ENCODE measurements at places on chromosomes 1 and 21. TPM values are rescaled to one million over a fixed set of nuclear protein-coding genes. Genes with fewer than 3 reads are reported as not detected.

The FCGR3B gene
- not detected for total RNA-seq

The EXTL1 gene
- total RNA-seq, result not detected

The PLA2G4A gene
- 13.0 TPM for total RNA-seq

The C2CD4D gene
- not detected for total RNA-seq

The APP gene
- 808 TPM for total RNA-seq

The KCNN3 gene
- not detected for total RNA-seq

The CAMK2N1 gene
- total RNA-seq, result 20.1 TPM

- no peak for DNase-seq
Observed at GRCh38 chr1:33336580-33336979, 15.7 kb upstream of the A3GALT2 start.

DNA sequence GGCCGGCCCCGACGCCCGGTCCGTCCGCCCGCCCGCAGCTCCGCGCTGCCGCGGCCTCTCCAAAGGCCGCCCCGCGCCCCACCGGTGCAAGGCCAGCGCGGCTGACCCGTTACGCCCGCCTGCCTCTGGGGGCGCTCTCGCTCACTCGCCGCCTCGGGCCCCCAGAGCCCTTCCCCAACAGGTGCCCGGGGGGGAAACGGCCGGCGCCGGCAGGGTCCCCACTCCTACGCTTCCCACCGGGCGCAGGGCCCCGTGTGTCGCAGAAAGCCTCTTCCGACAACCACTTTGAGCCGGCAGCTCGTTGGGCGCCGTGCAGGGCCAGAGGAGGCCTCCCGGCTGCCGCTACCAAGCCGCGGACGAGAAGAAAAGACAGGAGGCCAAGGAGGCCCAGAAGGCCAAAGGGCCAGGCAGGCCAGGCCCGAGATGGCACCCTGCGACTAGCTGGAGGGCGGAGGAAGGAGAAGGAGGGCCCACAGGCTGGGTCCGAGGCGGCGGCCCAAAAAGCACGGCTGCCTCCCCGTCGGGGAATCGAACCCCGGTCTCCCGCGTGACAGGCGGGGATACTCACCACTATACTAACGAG, 64.9 kb upstream of the FCGR2A start:
- peak; percentile 87 for DNase-seq

DNA sequence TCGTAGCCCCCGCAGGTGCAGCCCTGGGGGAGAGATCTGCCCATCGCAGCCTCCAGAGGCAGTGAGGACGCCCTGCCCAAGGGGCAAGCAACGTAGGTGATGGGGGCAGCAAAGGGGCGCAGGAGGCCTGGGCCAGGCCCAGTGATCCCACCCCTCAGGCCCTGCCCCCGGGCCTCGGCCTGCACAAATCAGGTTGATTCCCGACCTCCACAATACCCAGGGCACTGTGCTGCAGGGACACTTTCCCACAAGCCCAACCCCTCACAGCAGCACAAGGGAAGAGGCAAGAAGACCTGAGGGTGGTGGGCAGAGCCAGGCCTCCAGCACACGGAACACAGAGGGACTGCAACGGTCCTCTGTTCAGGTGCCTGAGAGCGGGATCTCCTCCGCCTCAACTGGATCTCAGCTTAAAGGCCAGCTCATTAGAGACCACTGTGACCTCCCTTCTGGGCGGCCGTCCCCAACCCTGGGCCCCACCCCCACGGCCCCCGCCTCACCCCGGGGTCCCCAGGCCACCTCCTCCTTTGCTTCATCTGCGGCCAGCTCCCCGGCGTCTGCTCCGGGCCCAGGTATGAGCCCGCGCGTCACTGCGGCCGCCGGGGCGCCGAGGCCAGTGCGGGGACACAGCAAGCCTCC, 812 bp upstream of the ARF1 start:
- DNase-seq, result no peak

- DNase-seq, result no peak
Observed at GRCh38 chr1:91844862-91845528, 41.0 kb downstream of the TGFBR3 start.

DNA sequence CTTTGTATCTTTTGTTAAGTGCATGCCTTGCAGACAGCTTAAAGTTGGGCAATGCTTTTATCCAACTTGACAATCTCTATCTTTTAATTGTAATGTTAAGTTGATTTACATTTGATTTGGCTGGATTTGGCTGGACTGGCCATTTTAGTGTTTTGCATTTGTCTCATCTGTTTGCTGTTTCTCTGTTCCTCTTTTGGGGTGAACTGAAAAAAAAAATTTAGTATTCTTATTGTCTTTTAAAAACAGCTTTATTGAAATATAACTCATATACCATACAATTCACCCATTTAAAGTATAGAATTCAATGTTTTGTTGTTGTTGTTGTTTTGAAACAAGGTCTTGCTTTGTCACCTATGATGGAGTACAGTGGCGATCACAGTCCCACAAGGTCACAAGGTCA, 34.4 kb downstream of the DIPK1A start:
- DNase-seq, result no peak

DNA sequence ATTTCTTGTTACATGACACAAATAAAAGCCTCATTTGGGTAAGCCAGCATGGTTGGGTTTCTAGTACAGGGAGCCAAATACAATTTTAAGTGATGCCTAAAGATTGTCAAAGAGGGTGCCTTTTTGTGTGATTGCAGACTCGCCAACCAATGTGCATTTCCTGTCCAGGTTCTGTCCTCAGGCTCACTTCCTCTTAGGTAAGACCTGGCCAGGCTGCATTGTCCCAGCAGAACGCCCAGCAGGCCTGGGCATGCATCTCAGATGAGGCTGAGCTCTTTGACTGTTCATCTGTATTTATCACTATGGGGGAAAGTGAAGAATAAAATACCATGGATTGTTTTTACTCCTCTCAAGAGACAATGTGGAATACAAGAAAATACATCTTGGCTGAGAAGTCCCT, 49.7 kb downstream of the KCNC4 start:
- no peak for DNase-seq

- no peak for DNase-seq
Observed at GRCh38 chr1:247299723-247300381, 31.8 kb downstream of the ZNF496 start.

DNA sequence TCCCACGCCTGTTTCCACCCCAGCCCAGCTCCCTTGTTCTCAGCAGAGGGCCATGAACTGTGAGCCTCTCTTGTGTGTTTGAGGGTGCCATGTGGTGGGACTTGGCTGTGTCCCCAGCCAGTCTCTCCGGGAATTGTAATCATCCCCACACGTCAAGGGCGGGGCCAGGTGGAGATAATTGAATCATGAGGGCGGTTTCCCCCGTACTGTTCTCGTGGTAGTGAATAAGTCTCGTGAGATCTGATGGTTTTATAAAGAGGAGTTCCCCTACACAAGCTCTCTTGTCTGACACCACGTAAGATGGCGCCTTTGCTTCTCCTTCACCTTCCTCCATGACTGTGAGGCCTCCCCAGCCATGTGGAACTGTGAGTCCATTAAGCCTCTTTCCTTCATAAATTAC, 57.2 kb upstream of the COL6A2 start:
- no peak for DNase-seq

DNA sequence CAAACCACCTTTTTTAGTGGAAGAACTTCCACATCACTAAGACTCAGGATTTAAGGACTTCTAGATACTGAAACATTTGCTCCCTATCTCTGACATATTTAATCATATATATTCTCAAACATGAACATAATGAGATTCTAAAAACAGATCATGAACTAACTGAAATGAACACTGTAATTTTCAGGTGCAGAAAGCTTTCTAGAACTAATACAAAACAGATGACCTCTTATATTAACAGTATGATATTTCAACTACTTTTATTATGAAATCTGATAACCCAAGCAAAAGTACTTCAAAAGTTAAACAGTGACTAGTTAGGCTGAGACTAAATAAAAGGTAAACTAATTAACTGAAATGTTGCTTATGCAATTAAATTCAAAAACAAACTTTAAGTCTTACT, 157.5 kb downstream of the COP1 start:
- no peak for DNase-seq

- no peak for DNase-seq
Observed at GRCh38 chr1:168488138-168488537, 55.7 kb downstream of the XCL2 start.

DNA sequence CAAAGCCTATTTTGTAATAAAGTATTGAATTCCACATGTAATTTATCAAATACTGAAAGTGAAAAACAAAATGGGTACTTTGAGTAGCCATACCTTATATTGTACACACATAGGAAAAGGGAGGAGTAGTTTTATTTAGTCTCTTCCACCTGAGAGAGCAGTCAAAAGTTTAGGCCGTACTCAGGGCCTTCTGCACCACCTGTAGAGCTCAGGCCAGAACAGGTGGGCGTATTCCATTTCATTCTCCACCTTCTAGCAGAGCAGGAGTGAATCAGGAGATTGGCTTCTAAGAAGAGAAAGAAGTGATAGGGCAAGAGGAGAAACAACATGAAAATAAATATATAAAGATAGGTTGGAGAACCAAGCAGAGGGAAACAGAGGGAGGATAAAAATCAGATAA, 44.0 kb downstream of the TRAF5 start:
- no peak for DNase-seq

DNA sequence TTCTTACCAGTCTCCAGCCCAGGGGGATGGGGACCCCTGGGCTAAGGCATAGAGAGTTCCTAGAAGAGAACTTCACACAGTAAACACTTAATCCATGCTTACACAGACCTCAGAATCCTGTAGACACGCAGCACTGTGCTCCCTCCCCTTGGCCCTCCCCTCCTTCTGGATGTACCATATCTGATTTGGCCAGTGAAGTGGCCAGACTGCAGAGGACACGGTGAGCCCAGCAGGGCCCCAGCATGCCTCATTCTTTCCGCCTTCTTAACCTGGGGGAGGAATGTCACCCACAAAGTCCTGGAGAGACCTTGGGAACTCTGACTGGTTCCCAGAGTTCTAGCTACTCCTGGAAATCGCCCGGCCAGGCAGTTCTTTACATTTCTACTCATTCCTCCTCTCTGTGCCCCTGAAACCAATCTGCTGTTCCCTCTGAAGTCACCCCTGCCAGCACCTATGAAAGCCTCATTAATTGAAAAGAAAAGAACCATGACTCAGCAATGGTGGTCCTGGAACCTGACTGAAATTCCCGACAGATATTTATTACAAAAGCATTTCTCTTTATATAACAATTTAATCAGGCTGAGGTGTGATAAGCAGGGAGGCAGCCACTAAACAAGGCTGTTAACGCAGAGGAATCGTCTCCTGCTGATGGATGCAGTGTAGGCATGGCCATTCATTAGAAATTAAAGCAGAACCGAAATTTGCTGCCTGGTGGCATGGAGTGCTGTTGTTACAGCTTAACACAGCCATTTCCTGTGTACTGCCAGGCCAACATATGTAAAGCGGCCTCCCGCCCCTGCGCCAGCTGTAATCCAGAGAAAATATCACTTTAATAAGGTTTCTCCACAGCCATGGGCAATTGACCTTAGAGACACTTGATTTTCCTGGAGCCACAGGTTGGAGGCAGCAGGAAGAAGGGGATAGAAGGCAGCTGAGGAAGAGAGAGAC, 74.6 kb upstream of the KCND3 start:
- no peak for DNase-seq

- DNase-seq, result no peak
Observed at GRCh38 chr1:228477263-228477662, 9.9 kb upstream of the RNF187 start.

- no peak for DNase-seq
Observed at GRCh38 chr1:83709662-83710061, 289.3 kb downstream of the TTLL7 start.

DNA sequence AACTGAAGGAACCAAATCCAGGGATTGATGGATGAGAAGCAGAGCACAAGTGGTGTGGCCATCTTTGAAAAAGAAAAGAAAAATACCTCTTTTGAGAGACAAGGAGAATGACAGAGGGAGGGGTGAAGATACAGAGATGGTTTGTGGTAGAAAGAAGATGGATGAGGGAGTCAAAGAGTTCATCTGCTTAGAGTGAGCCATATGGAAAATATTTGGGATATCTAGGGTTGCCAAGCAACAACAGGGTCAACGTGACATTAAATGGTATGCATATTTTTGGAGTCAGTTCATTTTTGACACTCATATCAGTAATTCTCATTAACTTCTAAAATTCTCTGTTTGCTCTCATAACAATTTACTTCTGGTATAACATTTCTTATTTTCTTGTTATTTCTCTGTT, 50.7 kb downstream of the MACF1 start:
- DNase-seq, result no peak

Measured in Caki2 (cell line).